ENCODE measurements at places on chromosomes 2 and 18.

GRCh38 chr2:41803361-41803760, 244.5 kb upstream of the PKDCC start:
- DNase-seq: no peak

DNA sequence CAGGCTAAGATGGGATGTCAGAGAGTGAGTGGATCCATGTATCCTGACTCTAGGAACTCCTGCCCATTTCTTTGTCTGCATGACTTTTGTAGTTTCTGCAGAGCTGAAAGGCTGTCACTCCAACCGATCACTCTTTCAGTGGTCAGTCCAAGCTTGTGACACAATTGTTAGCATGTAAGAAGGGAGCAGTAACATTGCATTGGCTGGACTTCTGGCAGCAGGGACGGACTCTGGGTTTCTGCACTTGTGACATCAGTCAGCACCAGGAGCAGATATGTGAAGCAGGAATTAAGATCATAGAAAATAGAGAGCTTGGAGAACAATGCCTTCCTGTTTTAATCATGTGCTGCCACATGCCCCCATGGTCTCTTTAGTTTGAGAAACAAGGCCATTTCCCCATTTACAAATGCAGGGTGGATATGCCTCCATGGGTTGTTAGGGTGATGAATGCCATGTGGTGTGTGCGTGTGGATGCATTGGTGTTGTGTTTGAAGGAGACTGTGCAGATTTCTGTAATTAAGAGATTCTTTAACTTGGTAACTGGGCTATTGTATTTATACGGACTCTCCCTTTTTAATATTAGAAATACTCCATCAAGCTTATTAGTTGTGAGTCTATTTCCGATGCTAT, 214.3 kb upstream of the EPHA4 start:
- no peak for DNase-seq

GRCh38 chr2:207543272-207543671, 13.5 kb downstream of the CREB1 start:
- DNase-seq: no peak

- DNase-seq: no peak
These were observed 68.5 kb downstream of the FIGN start for GRCh38 chr2:163667064-163667887.

DNA sequence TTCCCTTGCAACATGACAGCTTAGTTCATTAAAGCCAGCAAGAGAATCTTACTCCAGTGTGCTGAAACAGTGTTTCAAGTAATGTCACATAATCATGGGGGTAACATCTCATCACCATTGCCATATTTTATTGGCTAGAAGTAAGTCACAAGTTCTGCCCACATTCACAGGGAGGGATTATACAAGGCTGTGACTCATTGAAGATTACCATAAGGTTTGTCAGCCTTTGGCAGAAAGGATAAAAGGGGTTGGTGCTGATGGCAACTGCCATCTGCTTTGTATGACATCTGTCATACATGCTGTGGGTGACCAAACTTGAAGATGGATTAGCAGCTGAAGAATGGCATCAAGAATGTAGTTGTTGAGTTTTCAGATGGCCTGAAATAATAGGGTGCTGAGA, 61.2 kb downstream of the KCNE4 start:
- DNase-seq: no peak

GRCh38 chr2:165640247-165640929, 153.7 kb downstream of the GALNT3 start:
- DNase-seq: no peak

- DNase-seq: no peak
These were observed 212.5 kb downstream of the ZFP36L2 start for GRCh38 chr2:43013821-43014345.

All from naive B cell (primary cell).